ENCODE measurements at places on chromosomes 12 and 14. TPM values are rescaled to one million over a fixed set of nuclear protein-coding genes. Genes with fewer than 3 reads are reported as not detected.

PLEKHD1 gene
- total RNA-seq = 0.28 TPM

CCDC175 gene
- not detected for total RNA-seq

ALX1 gene
- not detected for total RNA-seq

GARIN6 gene
- total RNA-seq = not detected

All from CD8-positive, alpha-beta T cell (primary cell).